ENCODE measurements at places on chromosomes 3 and 15.

GRCh38 chr3:2945121-2945520, 165.1 kb downstream of the IL5RA start:
- DNase-seq: no peak

- peak; percentile 83 for DNase-seq
Measured at GRCh38 chr15:74497584-74497983, 36.6 kb upstream of the UBL7 start.

DNA sequence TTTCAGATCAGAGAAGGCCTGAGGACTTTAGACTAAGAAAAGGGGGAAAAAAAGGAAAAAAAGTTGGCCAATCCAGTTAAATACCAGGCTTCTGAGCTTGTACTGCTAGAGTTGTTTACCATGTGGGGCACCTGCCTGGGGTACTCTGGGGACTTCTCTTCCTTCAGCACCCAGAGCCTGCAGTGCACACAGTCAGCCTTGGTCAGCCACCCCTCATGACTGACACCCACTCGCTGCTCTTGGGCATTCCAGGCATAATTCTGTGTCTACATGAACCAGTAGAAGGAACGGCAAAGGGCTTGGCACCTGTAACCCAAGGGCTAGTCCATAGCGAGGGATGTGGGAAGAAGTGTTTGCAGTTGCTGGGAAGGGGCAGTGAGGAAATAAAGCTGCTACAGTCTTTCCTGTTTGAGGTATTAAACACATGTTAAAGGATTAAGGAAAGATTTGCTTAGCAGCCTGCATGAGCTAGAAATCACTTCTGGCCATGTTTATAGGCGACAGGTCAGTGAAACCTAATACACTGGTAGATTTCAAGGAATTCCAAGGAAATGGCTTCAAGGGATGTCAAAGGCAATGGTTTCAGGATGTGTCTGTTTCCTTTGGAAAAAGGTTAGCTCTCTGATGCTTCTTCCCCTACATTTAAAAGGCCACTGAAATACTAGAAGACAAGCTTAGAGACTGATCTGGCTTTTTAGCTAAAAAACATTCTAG, 232.5 kb downstream of the CHST2 start:
- no peak for DNase-seq

GRCh38 chr3:48024401-48024800, 8.2 kb upstream of the MAP4 start:
- no peak for DNase-seq

All from MCF 10A (cell line).